Nephron progenitor cell (in vitro differentiated cells): ENCODE measurements at places on chromosomes 16 and 17.
A peak's percentile ranks its signal among the peaks of the same experiment; 100 is the strongest.

- no peak for DNase-seq
These were observed 13.9 kb downstream of the MPRIP start for GRCh38 chr17:17056156-17056539.

- DNase-seq: no peak
These were observed 2272.1 kb downstream of the TP53TG3F start for GRCh38 chr16:35731341-35732040.

DNA sequence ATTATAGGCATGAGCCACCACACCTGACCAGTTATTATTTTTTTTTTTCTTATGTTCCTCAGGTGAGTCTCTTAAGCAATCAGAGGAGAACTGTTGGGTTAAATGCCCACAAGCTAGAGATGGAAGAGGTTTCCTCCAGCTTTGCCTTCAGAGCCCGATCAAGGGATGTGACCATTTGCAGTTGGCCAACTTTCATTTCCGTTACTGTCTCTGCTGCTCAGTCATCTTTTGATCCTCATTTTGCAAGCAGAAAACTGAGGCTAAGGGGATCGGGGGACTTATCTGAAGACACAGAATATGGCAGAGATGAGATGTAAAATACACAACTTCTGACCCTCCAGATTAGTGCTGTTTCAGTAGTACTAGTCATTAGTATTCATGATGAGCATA is 188.8 kb downstream of the RAB11FIP4 start:
- no peak for DNase-seq

- DNase-seq: no peak
These were observed 33.5 kb downstream of the ERCC4 start for GRCh38 chr16:13953501-13953900.

DNA sequence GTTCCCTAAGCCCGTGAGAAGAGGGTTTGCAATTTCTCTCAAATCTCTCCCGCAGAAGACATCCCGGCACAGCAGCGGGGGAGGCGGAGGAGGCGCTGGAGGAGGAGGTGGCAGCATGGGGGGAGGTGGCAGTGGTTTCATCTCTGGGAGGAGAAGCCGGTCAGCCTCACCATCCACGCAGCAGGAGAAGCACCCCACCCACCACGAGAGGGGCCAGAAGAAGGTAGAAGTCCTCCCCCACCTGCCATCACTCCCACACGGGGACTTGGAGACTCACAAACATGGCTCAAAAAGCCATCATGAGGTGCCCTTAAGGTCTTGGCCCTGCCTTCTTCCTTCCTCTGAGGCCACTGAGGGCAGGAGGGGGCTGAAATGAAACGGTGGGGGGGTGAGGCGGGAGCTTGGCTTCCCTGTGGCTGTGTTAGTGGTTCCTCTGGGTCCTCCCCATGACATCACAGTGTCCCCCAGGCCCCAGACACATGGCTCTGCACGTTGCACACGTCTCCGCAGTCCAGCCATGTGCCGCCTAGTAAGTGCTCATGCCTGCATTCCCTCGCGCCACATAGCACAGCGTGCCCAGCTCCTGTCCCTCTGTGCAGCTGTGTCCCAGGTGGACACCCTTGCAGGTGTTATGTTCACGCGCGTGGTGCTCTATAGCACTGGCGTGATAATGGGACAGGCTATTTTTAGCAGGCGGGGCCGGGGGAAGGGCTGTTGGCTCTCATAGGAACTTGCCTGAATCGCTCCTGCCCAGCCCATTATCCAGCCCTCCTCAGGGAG is 6.9 kb downstream of the MLLT6 start:
- DNase-seq: no peak

GRCh38 chr17:66455060-66455459 is 152.6 kb downstream of the PRKCA start:
- no peak for DNase-seq

DNA sequence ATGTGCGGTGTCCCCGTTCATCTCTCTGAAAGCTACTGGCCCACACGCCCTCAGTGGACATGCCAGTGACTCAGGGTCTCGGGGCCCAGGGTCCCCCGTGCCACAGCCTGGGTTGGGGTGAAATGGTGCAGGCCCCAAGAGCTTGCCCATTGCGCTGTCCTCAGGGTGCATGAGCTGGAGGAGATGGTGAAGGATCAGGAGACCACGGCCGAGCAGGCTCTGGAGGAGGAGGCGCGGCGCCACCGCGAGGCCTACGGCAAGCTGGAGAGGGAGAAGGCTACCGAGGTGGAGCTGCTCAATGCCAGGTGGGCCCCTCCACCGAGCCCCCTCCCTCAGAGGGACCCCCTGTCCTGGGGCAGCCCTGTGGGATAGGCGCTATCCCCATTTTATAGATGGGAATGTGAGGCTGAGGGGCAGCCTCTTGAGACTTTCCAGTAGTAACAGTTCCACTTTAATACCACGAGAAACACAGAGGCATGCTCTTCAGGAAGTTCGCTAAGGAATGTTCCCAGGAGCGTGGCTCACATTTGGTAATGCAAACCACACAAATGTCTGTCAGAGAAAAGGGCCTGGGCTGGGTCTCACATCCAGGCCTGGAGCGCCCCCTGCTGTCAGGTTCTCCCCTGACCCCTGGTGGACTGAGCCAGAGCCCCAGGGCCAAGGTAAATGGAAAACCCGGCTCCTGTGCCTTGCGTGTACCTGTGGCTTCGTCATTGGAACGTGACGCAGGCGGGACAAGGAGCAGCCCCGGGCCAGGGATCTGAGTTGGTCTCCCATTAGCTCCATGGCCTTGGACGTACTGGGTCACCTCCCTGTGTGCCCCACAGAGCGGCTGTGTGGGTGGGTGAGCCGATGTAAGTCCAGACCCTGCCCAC is 133.7 kb downstream of the RAB11FIP4 start:
- peak; percentile 97 for DNase-seq

DNA sequence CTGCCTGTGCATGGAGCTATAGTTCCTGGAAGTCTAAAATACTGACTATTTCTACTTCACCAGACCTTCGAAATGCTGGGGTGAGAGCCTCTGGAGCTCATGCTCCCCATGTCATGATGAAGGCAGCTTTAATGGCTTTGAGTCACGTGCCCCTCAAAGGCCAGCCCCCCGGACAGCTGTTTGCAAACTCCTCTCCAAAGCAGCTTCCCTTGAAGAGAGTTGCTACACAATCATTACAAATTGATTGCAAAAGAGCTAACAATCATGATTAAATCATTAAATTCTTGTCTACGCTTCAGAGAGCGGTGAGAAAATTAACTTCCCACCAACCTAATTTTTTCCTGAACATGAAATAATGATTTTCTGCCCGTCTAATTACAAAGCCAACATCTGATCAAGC is 134.8 kb upstream of the IRX6 start:
- DNase-seq: no peak

DNA sequence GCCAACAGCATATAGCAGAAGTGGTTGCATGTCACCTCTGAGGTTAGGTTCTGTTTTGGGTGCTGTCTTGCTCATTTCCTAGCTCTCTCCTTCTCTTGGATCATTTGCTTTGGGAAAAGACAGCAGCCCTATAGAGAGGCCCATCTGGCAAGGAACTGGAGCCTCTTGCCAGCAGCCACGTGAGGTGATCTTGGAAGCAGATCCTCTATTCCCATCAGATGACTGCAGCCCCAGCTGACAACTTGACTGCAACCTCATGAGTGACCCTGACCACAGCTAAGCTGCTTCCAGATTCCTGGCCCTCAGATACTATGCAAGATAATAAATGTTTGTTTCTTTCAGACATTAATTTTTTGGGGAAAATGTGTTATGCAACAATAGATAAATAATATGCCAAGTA is 213.3 kb upstream of the HS3ST4 start:
- no peak for DNase-seq

DNA sequence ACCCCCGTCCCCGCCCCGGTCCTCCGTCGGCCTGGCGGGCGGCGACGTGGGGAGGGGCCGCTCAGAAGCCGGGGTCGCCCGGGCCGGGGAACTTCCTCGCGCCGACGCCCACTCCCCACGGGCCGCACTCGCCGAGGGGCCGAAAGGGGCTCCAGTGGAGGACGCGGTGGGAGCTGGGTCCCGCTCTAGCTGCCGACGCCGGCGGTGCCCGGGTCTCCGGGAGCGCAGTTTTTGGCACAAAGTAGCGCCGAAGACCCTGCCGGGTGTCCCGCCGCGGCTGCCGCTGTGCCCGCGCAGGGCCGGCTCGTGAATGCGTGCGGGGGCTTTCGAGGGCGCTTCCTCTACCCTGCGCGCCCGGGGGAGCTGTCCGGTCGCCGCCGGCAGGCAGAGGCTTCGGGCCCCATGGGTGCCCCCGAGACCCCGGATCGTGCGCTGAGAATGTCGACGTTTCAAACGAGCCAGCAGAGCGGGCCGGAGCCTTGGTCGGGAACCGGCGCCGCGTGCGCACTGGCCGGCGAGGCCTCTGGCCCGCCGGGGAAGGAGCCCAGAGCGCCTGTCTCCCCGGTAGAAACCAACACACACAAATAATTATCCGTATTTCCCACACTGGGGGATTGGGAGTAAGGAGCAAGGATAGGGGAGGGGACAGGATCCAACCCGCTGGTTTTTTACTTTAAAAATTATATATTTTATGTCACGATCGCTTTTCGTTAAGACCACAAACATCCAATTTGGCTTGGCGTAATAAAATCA is 46.6 kb upstream of the SLC38A10 start:
- DNase-seq: no peak

GRCh38 chr16:54657058-54657708 is 273.5 kb upstream of the IRX5 start:
- no peak for DNase-seq

DNA sequence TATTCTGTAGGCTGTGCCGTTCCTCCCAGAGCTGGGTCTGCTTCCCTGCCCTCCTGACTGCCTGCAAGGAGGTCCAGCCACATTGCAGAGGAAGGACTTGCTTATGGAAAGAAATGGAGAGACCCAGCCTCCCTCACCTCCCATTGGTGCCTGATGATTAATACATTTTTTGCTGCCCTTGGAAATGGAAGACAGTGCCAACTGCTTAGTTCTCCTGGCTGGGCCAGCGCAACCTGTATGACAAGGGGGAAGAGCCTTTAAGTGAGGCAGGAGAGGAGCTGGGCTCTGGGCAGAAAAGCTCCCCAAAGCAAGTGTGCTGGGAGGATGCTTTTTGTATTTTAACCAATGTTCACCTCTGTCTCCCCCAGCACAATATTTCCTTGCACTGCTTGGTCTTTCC is 238.5 kb downstream of the SOX9 start:
- no peak for DNase-seq

DNA sequence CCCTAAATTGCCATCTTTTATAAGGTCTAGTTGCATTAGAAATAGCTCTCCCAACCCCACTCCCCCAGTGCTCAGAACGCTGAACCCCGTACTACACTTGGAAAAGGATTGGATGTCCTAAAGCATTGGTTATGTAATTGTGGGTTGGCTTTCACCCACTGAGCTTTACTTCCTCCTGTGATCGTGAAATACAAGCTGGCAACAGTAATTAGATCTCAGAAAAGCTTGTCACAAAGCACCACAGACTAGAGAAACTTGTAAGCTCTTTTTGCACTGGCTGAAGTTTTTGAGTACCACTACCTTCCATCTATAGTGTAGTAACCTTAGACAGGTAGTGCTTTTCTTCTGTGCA is 54.4 kb downstream of the SIAH1 start:
- DNase-seq: no peak

DNA sequence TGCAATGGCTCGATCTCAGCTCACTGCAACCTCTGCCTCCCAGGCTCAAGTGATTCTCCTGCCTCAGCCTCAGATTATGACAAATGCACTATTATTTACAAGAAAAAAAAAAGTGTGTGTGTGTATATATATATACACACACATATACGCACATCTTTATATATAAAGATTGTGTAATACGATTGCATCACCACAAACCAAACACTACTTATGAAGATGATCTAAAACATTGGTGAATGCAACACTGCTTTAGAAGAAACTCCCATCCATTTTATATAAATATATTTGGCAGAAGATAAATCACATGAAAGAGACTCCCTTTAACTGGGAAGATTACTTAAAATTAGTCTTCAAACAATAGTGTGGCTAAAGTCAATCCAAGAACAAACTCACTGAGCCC is 96.7 kb downstream of the SYCE1L start:
- no peak for DNase-seq

DNA sequence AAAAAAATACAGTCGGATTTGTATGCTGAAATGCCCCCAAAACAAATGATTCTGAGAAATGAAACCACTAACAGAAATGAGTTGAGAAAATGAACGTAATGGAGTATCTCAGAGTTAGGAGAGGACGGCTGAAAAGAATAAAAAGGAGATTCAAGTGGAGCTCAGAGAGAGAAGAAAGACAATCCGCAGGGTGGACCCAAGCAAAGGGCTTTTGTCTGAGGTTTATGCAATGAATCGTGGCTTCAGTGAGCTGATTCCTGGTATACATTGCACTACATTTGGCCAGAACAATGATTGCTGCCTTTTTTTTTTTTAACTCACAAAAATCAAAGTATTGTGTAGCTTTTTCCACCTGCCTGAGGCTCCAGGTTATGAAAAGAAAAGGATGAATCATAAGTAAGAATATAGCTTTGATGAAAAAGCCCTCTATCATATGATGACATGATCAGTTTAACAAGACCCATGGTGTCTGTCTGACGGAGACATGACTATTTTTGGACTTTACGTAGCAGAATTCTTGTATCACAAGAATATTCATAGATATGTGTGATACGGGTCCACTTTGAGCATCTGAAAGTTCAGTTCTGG is 4.4 kb upstream of the MED9 start:
- DNase-seq: no peak

DNA sequence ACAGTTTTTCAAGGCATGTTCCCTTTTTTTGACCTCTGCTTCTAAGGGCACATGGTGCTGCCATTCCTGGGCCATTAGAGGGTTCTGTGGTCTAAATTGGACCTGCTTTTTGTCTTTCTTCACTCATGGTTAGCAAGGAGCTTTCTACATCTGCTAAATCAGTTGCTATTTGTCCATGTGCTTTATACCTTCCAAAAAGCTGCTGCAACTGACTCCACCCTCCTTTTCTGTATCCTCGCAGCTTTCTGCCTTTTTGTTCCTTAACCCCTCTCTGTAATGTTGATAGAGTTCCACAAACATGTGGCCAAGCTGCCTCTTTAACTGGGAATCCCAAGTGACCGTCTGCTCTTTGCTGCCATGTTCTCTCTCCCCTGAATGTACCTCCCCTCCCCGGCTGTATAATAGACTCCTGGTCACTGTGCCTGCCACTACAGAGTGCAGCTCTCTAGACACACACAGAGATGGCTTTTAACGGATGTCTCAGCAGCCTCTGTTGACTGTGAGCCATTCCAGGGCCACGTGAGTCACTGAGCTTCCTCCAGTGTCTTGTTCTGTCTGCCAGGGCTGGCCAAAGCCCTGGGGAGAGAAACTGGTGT is 57.4 kb upstream of the TEKT3 start:
- no peak for DNase-seq

DNA sequence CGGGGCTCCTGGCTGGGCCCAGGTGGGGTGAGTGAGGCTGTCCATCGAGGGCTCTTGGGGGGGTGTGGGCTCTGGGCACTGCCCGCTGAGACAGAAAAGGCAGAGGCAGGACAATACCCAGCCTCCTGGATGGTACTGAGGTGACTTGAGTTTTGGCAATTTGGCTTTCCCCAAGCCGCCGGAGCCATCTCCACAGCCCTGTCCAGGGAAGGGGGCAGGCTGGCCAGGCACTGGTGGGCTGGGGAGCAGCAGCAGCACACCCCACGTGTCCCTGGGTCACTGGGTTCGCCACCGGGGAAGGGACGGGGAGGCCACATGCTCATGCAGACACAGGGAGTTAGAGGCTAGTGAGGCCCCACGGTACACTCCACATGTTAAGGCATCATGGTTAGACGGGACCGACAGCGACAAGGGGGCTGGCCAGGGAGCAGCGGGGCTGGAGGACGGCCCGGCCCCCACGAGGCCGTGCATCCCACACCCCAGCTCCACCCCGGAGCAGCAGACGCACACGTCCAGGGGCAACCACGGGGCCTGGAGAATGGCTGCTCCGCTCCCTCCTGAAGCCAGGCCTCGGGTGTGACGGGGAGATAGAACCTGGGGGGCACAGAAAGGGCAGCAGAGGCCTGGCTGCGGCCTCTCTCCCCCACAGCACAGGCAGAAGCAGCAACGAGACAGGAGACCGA is 3.0 kb downstream of the ARHGDIA start:
- no peak for DNase-seq
